ENCODE measurements at places on chromosomes 7 and 10.

DNA sequence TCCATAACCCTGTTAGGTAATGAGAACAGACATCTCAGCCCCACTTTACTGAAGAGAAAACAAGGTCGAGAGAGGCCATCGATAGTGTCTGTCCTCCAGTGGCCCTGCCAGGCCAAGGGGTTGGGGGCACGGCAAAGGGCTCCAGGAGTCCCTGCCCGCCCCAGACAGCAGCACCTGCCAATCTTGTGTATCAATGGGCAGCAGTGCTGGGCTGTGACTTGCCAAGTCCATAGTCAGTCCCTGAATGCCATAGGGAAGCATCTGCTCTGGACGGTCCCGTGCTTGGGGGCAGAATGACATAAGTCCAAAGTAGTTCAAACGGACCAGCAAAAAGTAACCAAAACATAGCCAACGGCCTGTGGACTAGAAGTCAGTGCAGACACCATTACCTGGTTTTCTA, 33.2 kb downstream of the DLG5 start:
- no peak for DNase-seq

DNA sequence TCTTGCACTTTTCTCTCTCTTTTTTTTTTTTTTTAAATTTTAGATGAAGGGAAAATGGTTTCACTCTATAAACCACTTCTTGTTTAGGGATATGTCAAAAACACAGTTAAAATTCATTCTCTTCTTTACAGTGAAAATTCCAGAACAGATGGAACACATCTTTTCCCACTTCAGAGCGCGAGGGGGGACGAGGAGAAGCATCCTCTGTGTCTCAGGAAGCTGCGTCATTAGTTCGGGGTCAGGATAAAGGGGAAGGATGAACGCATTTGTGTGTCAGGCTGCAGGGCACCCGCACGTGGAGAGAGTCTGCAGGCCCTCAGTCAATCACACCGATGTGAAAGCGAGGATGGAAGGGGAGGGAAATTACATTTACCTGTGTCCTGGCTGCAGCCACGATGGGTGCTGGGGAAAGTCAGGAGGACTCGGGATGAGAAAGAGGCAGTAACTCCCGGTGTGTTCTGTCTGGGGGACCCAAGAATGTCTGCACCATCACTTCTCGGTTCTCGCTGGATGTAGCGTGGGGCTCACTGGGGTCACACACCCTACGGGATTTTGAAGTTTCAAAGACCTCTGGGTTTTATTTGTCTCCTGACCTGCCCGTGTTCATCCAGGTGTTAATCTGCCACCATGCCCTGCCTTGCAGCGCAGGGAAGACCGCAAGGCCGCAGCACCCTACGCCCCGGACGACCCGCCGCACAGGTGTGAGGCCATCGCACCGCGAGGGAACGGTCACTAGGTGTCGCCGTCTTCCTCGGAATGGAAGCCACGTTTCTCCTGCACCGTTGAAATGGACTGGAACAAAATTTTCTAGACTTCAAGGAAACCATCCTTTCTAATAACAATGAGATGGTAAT, 66.7 kb upstream of the PITRM1 start:
- peak; percentile 72 for DNase-seq

DNA sequence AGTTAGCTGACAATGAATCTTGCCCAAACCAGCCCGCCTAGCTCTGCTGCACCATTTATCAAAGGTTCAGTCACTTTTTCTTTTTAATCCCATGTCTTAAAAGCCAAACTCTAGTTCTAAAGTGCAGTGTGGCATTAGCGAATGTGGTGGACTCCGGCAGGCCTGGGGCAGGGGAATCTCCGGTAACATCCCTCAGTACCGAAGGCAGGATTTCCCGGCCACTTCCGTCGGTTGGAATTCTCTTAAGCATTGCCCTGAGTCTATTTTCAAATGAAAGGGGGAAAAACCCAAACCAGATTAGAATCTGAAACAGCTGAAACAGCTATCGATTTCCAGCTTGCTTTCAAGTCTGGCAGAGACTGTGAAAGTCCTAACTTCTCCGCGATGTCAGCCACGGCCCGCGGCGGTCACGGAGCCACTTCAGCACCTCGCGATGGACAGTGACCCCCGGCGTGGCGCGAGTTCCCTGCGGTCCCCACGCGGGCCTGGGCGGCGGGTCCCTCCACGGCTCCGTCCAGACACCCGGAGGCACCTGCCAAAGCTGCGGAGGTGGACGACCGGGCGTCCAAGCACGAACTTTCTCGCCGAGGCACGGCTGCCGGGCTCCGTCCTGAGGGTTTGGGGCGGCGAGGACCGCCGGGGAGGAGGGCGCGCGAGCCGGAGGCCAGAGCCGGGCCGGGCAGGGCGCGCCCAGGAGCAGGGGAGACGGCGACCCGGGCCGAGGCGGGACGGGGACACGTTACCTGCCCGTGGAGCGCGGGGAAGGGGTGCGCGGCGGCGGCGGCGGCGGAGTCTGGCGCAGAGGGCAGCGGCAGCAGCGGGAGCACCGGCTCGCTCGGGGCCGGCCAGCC, 745 bp downstream of the TCERG1L start:
- DNase-seq: no peak

GRCh38 chr10:119781498-119781897, 55.6 kb downstream of the INPP5F start:
- DNase-seq: no peak

DNA sequence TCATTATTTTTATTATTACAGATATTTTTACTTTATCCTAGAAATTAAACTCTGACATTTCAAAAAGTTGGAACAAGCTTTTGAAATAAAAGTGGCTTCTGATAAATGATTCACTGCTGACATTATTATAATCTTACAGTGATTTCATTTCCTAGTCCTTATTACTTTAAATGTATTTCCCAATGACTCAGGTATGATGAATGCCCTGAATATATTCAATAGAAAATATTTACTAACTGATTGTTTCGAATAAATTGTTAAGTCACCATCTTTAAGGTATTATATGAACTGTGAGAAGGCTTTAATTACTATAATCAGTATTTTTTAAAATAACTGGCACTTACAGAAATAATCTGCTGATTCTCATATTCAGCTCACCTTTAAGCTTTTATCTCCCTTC, 21.6 kb downstream of the DKK1 start:
- no peak for DNase-seq
